Stimulated activated CD8-positive, alpha-beta memory T cell treated with anti-CD3 and anti-CD28 coated beads, Interleukin-4, amount 100 ng/mL, for 1 hour (primary cell): ENCODE measurements at places on chromosomes 4 and X.

DNA sequence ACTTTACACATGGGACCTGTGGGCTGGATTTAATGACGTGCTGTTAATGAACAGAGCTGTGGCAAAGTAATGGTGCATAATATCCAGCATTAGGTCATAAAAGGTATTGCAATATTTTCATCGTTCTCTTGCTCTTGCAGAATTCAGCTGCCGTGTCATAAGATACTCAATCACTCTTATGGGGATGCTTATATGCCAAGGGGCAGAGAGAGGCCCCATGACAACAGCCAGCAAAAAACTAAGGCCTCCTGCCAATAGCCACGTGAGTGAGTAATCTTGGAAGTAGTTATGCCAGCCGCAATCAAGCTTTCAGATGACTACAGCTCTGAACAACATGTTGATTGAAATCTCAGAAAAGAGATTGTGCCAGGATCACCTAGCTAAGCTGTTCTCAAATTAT is 616.9 kb downstream of the FSTL5 start:
- DNase-seq, result no peak

- DNase-seq, result no peak
Observed at GRCh38 chr4:20493761-20494353, 206.4 kb upstream of the PACRGL start.

DNA sequence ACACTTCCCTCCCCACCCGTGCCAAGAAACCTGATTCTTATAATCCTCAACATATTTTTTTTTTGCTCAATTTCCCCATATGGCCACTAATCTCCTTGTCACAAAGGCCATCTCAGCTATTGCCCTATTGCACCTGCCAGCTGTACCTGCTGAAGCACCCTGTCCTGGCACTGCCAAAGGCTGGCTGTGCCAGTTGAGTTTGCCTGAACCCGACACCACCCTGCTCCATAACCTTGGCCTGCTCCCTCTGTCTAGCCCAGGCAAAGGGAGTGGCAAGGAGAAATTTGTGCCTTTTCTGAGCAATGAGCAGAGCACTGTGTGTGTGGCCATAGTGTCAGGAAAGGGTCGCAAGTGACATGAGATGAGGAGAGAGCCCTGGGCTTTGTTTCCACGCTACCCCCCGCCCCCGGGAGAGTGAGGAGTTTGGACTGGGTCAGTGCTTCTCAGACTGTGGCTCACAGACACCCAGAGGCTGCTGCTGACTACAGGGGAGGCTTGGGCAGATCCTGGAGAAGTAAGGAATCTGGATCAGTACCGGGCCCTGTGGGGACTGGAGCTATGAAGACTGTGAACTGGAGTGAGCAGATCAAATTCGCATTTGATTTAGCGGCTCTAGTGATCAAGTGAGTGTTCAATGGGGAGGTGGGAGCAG is 42.2 kb upstream of the HMGB3 start:
- no peak for DNase-seq

GRCh38 chr4:89398146-89398545 is 90.5 kb upstream of the GPRIN3 start:
- no peak for DNase-seq

DNA sequence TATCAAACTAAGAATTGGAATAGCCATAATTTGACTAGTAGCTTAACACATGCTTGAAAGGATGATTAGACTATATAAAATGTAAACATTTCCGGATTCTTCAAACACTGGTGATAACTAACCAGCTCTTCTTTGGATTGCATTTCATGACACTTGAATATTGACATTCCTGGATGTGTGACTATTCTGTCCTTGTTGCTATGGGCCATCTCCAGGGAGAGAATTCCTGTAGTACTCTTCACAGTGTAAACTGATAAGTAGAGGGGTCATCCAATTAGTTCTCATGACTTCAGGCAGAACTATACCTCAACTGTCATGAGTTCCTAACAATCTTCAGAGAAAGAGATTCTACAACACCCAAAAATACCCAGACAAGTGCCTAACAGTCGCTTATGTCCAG is 1026.7 kb upstream of the TENM3 start:
- DNase-seq, result no peak

- DNase-seq, result no peak
Observed at GRCh38 chr4:27986476-27986875, 1125.8 kb downstream of the STIM2 start.

DNA sequence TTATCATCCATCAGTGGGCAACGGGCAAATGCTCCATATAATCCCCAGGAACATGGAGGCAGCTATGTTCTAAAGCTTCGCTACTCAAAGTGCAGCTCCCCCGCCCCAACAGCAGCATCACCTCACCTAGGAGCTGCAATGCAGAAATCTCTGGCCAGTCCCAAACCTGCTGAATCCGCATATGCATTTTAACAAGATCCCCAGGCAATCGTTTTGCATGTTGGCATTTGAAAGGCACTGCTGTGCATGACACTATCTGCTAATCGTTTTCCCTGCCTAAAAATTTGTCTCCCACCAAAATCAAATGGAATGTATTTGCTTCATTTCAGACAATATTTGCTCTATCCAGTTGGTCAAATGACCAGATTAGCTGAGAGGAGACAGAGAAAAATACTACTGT is 15.2 kb downstream of the ADGRG2 start:
- DNase-seq, result no peak

DNA sequence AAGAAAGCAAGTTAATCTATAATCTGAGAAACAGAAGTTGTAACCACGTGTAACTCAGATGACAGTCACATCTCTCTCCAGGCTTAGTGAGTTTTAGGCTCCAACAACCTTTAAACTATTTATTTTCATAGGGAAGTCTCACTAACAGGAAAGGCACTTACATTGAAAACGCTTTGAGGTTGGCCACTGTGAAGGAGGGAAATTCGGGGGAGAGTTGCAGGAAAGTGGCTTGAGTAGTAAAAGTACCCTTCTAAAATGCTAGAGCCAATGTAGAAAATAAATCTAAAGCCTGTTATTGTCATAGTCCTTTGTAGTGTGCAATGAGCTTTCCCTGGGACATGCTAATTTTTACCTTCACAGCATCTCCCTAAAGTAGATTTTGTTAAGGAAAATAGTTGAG is 995 bp upstream of the NFXL1 start:
- no peak for DNase-seq

GRCh38 chr4:24212642-24213041 is 322.8 kb upstream of the PPARGC1A start:
- no peak for DNase-seq

- DNase-seq, result no peak
Observed at GRCh38 chrX:72097098-72097497, 34.6 kb downstream of the RTL5 start.

GRCh38 chr4:184441461-184442313 is 32.7 kb downstream of the IRF2 start:
- DNase-seq, result no peak

DNA sequence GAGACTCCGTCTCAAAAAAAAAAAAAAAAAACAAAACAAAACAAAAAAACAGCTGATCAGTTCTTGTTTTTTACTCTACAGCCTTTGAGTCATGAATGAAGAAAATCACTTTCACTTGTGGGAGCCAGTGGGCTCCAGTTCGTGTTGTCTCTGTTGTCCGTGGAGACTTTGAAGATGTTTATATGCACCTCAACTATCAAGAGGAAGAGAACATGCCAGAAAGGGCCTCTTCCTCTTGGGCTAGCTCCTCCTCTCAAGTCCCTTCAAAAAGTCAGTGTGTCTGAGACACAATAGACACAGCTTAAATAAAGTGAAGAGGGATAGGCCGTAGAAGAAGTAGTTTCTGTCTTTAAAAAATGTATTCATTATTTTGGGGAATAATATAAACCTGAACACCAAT is 182.7 kb downstream of the KDR start:
- no peak for DNase-seq

DNA sequence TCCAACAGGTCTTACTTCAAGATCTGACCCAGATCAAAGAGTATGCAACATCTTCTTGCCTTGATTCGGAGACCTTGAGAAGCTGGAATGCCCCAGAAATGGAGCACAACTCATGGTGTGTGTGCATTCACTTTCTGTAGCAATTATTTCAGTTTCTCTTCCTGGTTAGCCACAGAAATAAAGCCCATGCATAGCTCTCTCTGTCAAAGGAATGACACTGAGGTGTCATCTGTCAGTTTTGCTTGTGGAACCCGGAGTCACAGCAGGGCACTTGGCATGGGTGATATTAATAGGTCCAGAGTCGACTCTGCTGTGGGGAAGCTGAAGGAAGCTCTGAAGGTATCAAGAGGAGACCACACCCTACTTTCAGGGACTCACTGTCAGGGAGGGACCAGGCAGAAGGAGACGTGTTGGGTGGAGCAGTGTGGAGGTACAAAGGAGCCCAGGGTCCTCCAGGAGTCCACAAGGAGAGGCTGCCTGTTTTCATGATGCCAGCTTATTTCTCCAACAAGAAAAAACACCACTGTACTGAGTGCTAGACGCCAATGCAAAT is 10.7 kb downstream of the CLNK start:
- DNase-seq, result no peak

GRCh38 chr4:39994406-39994805 is 16.7 kb upstream of the PDS5A start:
- DNase-seq, result no peak

DNA sequence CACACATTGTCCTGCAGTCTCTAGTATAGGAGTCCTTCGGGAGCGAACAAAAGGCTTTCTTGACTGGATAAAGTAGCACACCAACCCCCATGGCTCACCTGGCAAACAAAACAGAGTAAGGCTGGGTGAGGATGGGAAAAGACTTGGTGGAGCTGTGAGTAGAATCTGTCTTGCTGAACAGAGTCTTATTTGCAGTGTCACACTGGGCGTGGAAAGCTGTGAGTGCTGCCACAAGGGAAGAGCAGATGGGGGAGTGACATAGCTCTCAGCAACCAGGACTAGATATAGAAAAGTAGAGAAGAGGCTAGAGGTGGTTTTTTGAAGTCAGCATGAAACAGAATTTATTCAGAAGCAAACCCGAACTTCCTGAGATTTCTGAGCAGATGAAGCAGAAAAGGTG is 137.2 kb upstream of the ESX1 start:
- no peak for DNase-seq

- DNase-seq, result no peak
Observed at GRCh38 chr4:105108971-105109370, 37.7 kb upstream of the TET2 start.

DNA sequence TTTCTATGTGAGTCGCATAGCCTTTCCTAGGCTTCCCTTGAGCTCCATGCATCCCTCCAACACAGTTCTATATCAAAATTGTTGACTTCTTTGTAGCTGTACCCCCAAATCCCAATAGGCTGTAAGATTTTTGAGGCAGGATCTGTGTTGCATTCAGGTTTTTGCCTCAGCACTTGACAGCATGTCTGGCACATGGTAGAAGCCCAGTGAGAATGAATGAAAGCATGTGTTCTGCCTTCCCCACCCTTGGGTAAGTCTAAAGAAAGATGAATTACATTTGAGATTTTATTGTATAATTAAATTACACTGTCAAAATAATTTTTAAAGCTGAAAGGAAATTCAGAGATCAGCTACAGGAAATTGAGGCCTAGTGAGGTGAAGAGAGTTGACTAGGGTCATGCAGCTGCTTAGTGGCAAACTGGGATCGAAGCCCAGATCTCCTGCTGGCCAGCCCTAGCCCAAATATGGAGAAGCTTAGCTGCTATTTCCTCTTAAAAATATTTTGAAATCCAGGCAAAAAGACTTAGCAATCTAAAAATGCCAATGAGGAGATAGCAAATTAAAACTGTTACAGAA is 122.5 kb downstream of the SPATA18 start:
- no peak for DNase-seq

DNA sequence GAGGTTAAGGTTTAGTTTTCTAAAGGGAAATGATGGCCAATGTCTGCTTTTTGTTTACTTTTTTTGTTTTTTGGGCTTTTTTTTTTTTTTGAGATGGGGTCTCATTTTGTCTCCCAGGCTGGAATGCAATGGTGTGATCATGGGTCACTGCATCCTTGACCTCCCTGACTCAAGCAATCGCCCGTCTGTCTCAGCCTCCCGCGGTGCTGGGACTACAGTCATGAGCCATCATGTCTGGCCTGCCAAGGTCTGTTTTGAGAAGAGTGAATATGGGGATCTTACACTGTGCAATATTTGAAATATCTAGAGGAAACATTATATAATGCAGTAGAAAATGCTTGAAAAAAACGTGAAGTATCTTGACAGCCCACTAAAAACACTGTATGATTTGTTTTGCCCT is 162.5 kb downstream of the GASK1B start:
- no peak for DNase-seq

GRCh38 chr4:14446311-14446710 is 556.0 kb upstream of the CPEB2 start:
- no peak for DNase-seq

DNA sequence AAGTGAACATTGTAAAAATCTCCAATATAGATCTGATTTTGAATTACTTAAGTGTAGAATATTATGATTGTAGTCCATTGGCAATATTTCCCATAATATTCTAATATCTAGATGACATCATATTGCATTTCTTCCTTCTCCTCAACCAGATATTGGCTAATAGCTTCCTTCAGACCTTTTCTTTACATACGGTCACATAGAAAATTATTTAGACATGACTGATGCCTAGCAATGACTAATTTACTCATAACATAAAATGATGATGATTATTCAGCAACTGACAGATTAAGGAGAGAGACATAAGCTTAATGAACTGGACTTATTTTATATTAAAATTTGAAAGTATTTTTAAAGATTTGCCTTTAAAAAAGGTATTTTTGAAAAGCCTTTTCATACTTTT is 1287.6 kb downstream of the STIM2 start:
- DNase-seq, result no peak

DNA sequence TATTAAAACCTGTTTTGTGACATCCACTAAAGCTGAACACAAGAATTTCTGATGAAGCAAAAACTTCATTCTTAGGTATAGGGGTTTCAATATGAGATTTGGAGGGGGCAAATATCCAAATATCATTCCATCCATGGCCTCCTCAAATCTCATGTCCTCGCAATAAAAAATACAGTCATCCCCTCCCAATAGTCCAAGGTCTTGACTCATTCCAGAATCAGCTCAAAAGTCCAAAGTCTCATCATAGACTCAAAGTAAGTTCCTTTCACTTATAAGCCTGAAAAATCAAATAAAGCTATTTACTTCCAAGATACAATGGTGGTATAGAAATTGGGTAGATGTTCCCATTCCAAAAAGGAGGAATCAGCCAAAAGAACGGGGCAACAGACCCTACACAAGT is 213.4 kb downstream of the SCFD2 start:
- no peak for DNase-seq

DNA sequence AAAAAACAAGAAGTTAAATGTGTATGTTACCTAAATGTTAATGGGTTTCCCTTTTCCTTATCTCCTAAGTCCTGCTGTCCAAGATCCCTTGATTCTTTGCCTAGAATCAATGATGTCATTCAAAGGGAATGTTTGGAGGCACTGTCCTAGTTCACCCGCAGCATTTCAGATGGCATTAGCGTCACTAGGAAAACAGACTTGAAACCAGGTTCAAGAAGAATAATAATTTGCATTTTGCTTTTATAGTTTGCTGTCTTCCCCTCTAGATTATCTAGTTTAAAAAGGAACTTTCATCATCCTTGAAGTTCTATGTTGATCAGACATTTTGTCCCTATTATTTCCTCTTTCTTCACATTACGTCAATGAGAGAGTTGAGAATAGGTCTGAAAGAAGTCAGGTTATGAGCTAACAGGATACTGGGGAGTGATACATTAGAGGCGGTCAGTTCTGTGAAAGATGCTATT is 234.1 kb upstream of the PGRMC2 start:
- DNase-seq, result no peak
